ENCODE measurements at places on chromosomes 7 and 10.

DNA sequence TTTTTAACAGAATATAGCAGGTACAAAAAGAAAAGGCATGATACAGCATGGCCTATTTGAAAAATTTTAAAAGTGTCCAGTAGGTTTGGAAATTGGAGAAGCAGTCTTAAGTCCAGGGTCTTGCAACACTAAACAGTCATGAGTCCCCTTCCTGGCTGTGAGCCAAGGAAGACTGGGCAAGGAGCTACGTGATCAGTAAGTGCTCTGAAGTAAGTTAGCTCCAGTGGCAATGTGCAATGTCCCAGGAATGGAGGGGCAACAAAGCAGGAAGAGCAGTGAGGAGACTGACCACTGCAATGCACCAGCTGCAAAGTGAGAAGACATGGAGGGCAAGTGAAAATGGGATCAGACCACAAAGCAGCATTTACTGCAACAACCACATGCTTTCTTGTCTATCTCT is 72.9 kb upstream of the GRID1 start:
- DNase-seq, result no peak

DNA sequence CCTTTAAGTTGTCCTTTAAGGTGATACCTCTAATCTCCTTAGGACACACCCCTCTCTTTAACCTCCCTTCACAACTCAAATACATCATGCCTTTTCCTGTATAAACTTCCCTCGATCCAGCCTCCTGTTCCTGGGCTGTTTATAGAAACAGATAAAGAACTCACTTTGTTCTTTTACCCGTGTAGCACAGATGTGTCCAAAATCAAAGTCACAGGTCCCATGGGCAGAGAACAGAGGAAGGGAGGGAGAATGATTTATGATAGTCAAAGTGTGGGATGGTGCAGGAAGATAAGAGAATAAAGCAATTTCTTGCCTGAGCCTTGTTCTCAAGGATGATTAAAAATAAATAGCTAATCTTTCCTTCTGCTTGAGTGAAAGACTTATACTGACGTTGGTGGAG is 50.3 kb upstream of the CABCOCO1 start:
- DNase-seq, result no peak

DNA sequence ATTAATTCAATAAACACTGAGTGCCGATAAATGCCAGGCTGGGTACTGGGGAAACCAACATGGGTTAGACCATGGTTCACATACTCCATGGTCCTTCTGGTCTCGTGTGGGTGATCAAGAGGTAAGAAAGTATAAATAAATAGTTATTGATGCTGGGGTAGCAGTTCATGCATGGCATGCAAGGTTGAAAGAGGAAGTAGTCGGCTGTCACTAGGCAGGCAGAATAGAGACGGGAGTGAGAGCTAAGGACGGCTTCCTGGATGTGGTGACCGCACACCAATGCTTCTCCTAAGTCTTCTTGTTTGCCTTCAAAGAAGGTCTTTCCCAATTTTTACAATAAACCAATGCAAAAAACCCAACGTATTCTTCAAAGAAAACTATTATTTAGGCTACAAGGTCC is 208.6 kb downstream of the ADAM12 start:
- DNase-seq, result no peak

GRCh38 chr10:111137007-111137406 is 60.2 kb downstream of the ADRA2A start:
- DNase-seq, result no peak

DNA sequence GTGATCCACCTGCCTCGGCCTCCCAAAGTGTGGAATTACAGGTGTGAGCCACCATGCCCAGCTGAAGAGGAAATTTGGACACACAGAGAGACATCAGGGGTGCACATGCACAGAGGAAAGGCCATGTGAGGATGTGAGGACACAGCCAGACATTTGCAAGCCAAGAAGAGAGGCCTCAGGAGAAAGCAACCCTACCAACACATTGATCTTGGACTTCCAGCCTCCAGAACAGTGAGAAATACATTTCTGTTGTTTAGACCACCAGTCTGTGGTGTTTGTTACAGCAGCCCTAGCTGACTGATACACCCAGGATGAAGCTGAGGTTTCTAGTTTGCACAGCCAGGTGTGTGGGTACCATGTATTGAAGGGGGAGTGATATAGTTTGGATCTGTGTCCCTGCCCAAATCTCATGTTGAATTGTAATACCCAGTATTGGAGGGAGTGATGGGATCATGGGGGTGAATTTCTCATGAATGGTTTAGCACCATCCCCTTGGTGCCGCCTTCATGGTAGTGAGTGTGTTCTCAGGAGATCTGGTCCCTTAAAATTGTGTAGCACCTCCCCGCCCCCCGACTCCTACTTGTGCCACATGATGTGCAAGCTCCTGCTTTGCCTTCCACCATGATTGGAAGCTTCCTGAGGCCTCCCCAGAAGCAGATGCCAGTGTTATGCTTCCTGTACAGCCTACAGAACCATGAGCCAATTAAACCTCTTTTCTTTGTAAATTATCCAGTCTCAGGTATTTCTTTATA is 64.7 kb upstream of the DUSP5 start:
- DNase-seq, result no peak

- no peak for DNase-seq
Observed at GRCh38 chr7:112116894-112117293, 89.3 kb downstream of the DOCK4 start.

GRCh38 chr7:54811041-54811845 is 52.2 kb upstream of the SEC61G start:
- DNase-seq, result no peak

GRCh38 chr10:73366381-73367298 is 8.0 kb upstream of the CFAP70 start:
- DNase-seq, result no peak

GRCh38 chr7:120337308-120337907 is 64.4 kb downstream of the KCND2 start:
- DNase-seq, result no peak

- DNase-seq, result no peak
Observed at GRCh38 chr7:87111877-87112276, 40.4 kb upstream of the DMTF1 start.

GRCh38 chr7:135257790-135258189 is 24.2 kb downstream of the STRA8 start:
- DNase-seq, result no peak

DNA sequence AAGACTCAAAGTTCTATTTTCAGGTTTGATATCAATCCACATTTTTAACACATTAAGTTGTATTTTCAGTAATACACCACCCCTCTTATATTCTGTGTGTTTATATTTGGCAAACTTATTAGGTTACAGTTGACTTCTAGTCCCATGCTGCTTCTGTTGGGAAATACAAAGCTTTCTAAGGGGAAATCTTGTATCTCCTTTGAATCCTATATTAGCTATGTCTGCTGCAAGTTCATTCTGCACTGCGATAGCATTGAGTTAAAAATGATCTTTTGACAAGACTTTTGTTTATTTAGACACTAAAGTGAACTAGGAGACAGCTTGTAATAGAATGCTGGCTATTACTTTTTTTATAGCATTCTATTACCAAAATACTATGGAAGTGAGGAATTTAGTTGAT is 625.1 kb upstream of the ANKRD30A start:
- DNase-seq, result no peak

DNA sequence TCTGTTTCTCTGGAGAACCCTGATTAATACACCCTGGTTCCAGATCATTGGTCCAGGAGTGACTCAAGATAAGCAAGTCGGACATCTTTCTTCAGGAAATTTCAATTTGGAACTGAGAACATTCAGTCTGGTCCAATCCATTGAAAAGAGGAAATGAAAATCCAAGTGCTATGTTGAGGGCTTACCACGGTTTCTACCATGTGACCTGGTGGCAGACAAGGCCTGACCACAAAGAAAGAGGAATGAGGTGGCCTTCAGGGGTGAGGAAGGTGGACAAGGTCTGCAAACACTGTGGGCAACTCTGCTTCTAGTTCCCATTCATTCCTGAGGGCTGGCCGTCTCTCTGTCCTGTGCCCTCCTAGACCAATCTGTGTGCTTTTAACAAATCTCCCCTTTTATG is 149.2 kb upstream of the GHITM start:
- no peak for DNase-seq

DNA sequence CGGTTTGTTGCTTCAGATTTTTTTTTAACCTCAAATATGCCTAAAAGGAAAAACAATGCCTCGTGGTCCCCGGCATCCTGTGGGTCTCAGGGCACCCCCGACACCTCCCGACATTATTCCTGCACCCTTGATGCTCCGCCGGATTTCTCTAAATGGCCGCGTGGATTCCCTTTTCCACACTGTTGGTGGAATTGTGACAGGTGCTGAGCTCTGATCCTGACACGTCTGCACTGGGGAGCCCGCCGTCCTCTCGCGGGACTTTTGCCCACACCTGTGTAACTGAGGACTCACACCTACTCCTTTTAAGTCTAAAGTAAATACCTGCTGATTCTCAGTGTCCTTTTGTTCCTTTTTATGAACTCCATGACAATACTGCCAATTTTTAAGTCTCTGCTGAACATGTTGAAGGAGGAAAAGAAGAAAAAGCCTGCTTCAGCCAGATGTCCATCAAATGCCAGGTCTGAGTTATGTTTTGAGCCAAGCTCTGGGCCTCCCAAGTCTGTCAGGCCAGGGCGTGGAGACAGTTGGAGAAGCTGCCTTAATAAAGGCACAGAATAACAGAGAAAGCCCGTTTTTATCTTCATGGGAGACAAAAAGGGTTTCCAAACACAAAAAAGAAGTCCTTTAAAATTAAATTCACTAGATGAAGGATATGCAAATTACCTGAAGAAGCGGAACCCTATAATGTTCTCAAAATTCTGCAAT is 568.2 kb downstream of the DNAJB6 start:
- DNase-seq, result no peak

DNA sequence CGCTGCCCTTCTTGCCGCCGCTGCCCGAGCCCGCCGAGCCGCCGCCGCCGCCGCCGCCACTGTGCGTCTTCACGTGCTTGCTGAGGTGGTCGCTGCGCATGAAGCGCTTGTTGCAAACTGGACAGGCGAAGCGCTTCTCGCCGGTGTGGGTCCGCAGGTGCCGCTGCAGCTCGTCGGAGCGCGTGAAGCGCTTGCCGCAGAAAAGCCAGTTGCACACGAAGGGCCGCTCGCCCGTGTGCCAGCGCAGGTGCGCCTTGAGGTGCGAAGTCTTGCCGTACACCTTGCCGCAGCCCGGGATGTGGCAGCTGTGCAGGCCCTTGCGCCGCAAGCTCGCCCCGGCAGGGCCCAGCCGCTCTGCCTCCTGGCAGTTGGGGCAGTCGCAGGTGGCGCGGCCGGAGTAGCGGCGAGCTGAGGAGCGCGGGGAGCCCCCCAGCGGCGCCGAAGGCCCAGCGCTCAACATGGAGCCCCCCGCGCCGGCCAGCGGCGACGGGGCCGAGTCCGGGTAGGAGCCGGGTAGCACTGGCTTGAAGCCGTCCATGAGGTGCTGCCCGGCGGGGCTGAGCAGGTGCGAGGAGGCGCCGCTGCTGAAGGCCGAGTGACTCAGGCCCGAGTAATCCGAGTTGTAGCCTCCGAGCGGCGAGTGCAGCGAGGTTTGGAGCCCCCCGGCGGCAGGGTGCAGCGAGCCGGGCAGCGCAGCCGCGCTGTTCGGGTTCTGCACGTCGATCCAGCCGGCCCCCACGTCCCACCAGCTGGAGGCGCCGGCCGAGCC is 2.1 kb downstream of the SP8 start:
- no peak for DNase-seq
